Urinary bladder (tissue), 4 donors: ENCODE measurements at places on chromosomes 16 and 17. TPM values are rescaled to one million over a fixed set of nuclear protein-coding genes. Genes with fewer than 3 reads are reported as not detected.

The MYO15A gene
- 1.4 TPM for polyA plus RNA-seq

The ASGR2 gene
- polyA plus RNA-seq = 1.7 TPM

The FOXL1 gene
- 9.5 TPM for polyA plus RNA-seq

DNA sequence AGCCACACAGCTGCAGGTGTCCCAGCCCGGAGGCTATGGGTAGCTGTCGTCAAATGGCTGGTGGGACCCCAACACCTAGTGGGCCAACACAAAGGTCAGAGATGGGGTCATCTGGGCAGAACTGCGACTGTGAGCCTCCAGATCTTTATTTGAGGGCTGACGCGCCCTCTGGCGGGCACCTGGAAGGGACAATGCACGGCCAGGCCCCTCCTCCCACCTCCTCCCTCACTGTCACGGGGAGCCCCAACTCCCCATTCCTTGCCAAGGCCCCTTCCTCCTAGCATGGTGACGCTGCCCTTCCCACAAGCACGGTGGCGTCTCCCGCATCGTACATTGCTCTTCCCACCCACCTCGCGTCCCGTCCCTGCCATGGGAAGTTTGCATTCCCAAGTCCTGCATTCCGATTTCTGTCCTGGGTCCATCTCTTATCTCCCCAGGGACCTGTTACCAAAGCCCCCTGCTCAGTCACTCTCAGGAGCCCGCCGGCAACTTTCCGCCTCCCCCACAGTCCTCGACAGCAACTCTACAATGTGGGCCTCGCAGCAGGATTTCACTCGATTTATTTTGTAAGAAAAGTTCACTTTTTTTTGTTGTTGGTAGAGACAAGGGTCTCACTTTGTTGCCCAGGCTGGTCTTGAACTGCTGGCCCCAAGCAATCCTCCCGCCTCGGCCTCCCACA lies 1.0 kb downstream of the TLE7 start:
- no peak for DNase-seq

DNA sequence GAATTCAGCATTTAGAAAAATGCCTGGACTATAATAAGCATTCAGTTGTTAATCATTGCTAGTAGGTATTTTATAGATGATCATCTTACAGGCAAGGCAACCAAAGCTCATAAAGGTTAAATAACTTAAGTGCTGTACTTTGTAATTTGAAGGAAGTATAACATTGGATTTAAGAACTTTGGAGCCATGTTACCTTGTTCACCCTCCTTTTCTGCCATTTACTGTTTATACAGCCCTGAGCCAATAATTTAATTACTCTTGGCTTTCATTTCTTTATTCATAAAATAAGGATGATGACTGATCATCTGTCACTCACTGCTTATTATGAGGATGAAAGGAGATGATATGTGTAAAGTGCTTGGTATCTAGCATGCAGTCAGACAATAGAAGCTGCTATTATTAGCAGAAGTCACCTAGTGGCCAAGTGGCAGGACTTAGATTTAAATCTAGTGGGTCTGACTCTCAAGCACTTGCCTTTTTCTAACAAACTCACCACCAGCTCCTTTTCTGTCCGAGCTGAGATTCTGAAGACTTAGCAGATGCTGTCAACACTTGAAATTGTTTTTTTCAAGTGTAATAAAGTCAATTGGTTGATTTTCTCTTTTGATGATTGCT lies 18.3 kb upstream of the DDX52 start:
- DNase-seq = no peak

DNA sequence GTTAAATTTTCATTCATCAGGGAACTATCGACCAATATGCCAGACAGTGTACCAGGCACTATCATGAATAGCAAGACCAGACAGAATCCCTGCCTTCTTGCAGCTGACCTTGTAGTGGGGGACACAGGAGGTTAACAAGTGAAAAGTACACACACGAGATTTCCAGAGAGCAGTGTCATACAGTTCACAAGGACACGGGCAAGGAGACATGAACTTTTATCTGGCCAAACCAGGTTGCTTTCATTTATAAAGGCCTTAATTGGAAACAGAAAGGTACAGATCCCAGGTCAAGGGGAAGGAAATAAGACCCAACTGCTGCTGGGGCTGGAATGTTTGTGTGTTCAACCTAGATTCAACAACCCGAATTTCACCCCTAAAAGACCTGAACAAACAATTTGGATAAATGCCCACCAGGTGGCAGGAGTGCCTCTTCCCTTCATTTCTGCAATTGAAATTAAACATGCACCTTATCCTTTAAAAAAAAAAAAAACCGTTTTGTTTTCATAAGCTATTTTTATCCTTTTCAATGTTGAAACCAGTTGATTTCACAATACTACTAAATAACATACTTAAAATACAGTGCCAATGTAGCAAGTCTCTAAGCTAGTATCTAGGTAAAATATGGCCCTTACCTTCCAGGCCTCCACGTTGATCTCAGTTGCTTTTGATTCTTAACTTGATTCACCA lies 65.9 kb downstream of the EMP2 start:
- no peak for DNase-seq

DNA sequence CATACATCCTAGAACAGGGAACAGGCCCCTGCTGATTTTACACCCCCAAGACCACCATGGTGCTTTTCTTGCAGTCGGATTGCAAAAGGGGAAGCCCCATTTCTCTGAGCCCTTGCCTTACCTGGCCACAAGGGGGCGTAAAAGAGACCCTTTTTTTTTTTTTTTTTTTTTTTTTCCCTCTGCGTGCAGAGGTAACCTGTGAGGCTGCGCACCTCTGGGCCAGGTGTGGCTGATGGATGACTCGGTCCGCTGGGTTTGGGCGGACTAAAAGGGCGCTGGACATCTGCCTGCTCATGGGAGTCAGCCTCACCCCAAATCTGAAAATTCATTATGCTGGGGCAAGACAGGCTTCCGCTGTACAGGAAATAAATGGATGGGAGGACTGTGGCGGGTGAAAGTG lies 281.0 kb downstream of the CBLN1 start:
- no peak for DNase-seq

- no peak for DNase-seq
Measured at GRCh38 chr17:72046643-72047612, 73.9 kb upstream of the SOX9 start.

DNA sequence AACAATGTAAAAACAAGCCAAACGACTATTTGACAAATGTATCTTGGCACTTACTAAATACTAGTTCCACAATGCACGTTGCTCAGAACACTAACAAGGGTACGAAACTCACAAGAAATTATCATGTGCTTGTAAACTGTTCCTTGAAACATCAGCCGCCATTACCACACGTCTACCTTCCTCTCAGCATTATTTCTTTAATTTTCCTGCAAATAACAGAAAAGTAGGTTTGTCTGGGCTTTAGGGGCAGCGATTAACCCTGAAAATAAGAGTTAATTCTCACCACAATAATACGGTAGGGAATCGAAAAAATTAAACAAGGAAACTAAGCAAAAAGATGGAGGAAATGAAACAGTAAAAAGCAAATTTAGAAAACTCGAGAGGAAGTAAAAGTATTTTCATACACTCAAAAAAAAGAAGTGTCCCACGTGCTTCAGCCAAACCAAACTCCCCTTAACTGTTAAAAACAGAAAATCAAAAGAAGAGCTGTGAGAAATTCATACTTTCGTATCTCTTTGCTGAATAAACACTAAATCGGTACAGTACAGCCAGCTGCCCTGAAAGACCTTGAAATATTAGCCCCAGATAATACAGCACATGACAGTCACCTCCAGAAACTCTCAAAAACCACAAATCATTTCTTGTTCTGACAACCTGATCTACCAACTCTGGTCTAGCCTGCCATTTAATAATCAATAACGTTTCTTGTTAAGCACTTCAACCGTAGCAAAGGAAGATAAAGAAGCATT lies 1.2 kb downstream of the ARHGAP17 start:
- DNase-seq = no peak

GRCh38 chr16:60645541-60645940 lies 1390.7 kb downstream of the CDH8 start:
- DNase-seq = peak; percentile 17

DNA sequence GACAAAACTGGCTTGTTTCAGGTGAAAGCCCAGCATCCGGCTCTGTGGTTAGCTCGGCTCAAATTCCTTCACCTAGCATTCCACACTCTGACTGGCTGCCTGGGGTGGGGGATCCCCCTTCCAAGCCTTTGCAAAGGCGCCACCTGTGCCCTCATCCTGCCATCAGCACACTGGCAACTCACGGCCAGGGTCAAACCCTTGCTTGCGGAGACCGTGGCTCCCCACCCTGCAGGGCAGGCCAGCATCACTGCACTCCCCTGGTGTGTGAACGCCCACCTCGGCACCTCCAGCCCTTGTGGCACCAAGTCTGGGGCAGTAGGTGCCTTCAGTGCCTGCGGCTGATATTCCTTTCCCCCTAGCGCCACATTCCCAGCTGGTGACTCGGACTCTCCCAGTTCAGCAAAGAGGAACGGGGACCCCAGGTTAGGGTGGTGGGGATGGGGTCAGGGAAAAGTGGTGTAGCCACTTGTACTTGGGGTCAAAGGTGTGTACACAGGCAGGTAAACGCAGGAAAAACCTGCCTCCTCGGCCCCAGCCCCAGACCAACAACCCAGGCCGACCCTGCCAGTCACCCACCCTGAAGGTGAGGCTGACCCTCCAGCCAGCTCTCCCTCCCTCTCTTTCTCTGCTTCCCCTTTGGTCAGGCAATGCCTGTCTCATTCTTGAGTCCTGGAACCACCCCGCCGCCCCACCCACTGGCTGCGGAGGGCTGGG lies 1.1 kb downstream of the FLII start:
- DNase-seq = no peak

DNA sequence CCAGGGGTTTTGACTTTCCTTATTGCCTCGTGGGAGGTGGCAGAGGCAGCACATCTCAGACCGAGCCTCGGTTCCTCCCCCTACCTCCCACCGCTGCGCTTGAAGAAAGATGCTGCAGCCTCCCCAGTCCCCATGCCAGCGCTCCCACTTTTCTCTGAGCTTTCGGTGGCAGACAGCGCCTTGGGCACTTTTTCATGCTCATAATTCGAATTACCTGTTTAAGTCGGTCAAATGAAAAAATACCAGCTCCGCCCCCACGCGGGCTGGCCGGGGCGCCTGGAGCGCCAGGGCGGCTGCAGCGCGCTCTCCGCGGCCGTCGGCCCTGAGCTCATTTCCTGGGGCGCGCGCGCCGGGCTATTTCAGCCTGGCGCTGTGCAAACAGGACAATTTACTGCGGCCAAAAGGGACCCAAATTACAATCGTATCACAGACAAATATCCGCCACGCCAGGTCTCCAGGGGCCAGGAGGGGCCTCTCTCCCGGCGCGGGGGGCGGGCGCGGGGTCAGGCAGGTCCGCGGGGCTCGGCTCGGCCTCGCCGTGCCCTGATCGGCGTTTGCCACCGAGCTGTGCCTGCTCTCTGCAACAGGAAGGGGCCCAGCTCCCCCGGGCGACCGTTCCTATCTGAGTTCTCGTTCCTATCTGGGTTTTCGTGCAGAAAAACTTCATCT lies 45.0 kb downstream of the SOST start:
- DNase-seq = no peak

DNA sequence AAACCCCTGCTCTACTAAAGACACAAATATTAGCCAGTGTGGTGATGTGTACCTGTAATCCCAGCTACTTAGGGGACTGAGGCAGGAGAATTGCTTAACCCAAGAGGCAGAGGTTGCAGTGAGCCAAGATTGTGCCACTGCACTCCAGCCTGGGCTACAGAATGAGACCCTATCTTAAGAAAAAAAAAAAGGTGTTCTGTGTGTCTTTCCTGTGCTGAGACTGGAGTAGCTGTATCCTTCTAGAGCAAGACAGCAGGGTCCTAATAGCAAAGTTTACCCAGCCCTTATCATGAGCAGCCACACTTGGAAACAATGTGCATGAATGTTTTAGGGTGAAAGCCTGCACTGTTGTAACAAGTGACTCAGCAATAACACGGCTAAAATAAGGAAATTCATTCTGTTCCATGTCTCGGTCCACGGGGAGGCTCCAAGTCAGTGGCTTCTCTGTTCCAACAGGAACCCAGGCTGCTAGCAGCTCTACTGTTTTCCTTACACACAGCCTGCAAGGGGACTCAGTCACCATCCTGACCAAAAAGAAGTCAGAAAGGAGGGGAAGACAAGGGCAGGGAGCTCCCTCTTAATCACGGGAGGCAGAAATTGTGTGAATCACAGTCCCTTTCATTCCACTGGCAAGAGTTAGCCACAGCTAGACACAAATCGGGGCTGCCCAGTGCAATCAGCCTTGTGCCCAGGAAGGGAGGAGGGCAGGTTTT lies 7.1 kb upstream of the SLC5A11 start:
- no peak for DNase-seq

- DNase-seq = no peak
Measured at GRCh38 chr16:86041807-86042206, 142.8 kb downstream of the IRF8 start.

DNA sequence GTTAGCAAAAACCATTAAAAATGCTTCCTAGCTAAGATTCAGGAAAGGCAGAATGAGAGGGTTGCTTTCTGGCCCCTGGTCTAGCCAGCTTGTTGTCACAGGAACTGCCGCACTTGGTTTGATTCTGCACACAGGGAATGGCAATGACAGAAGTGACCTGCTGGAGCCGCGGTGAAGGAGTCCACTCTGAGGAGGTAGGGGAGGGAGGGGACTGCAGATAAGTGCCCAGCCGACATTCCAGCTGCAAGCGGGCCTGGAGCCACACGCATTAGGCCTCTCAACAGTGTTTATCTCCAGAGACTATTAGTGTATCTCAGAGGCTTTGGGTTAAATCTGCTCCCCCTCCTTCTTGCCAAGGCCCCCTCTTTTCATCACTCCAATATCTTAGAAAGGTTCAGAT lies 38.6 kb downstream of the CDRT15 start:
- no peak for DNase-seq

DNA sequence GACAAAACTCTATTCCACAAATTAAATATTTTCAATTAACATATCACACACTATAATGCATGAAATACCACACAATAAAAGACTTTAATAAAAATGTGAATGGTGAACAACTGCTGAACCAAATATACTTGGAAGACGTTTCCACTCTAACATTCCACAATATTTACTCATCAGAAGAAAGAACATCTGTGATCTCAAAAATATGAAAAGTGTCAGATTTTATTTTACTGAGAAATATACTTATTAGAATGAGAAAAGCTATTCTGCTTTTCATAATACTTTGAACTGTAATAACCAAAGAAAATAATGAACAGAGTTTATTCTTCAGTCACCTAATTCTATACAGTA lies 181.8 kb upstream of the AXIN2 start:
- DNase-seq = no peak

GRCh38 chr17:41651625-41652460 lies 27.5 kb upstream of the KRT17 start:
- no peak for DNase-seq
